ENCODE measurements at places on chromosomes 12 and 14.

- DNase-seq = no peak
Measured at GRCh38 chr12:54870617-54871016, 16.3 kb downstream of the MUCL1 start.

DNA sequence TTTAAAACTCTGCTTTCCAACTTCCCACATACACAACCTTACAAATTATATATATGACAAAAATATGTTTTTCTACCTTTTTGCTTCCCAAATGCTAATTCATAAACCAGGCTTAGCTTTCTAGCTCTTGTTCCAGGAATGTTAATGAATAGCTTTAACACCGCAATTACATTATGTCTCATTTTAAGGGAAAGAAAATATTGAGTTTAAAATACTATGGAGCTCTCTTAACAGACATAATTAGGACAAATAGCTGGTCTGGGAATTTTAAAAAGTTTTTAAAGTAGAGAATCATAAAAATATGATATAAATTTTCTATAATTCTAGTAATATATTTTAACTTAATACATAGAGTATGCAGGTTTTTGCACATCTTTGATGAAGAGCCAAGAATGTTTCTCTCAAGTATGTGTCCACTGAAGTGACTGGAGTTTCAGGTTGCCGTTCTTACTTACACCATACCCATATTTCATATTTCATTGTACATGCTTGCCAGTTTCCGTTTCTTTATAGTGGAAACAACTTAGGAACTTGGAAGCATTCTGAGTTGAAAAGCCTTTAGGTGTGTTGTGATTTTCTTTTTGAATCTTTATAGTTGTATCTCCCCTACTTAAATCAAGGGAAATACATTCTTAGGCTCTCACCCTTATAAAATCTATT lies 90.6 kb upstream of the SLCO1C1 start:
- DNase-seq = no peak

GRCh38 chr12:18323159-18323558 lies 61.8 kb downstream of the PIK3C2G start:
- DNase-seq = no peak

GRCh38 chr12:108712925-108713203 lies 18.5 kb downstream of the CORO1C start:
- DNase-seq = no peak

DNA sequence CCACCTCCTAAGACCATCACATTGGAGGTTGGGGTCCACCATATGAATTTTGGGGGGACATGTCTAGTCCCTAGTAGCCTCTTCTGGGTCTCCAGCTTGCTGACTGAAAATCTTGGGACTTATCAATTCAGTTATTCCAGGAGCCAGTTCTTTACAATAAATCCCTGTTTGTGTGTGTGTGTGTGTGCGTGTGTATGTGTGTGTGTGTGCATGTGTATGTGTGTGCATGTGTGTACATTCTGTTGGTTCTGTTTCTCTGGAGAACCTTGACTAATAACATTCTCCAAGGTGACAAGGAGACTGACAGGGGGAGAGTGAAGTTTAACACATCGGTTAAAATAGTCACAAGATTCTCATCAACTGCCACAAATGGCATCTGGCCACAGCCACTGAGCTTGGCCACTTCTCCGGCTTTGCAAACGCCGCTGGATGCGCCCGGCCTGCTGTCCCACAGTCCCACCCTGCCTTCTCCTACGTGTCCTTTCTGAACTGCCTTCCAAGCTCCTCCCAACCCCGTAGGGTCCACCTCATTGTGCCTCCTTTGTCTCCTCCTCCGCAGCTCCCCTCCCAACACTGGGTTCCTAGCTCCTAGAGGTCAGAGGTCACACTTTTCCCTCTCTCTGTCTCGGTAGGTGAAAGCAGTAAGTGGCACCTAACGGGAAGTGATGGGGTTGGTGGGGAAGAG lies 88.1 kb upstream of the DIO3 start:
- peak; percentile 39 for DNase-seq

- DNase-seq = no peak
Measured at GRCh38 chr12:26149968-26150500, 25.2 kb upstream of the BHLHE41 start.

DNA sequence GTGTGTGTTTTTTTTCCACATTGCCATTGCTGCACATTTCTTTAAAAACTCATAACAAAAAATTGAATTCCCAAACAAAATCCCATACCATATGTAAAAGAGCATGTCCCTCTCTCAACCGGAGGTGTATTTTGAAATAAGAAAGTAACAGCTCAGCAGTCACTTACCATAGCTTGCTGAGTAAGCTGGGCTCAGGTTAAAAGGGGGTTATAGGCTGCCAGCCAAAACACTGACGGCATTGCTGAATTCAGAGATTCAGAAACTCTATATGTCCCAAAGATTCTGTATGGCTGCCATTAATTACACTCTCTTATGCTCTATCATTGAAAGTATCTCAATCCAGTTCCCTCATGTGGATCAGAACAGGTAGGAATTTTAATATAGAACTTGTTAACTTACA lies 276.0 kb downstream of the FOXG1 start:
- DNase-seq = no peak

GRCh38 chr12:65355461-65355860 lies 77.0 kb downstream of the MSRB3 start:
- no peak for DNase-seq

DNA sequence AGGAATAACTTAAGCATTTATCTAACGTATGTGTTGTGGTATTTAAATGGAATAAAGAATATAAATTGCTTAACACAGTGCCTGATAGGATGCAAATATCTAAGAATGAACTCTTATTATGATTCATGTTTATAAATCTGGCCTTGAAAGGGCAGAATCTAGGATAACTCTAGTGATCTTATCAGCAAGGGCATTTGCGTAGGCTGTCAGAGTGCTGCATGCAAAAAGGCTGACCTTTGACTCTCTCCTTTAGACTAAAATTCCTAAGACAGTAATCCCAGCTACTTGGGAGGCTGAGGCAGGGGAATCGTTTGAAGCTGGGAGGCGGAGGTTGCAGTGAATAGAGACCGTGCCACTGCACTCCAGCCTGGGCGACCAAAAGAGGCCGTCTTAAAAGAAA lies 31.3 kb upstream of the ANP32D start:
- DNase-seq = no peak

DNA sequence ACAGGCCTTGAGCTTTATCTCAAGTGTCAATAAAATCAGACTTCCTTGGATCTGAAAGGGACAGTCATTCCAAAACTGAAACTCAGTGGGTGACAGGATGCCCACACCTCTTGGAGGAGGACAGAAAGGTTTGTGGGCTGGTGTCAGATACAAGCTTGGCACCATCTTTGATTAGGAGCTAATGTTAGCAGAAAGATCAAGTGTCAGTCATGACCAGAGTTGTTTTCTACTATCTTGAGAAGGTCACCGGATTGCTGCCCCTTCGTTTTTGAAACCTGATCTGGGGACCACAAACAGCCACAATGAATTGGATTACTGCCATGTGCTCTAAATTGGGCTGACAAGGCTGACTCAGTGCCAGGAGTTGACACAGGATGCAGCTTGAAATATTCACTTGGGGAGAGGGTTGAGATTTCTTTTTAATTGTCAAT lies 88.3 kb downstream of the OTOGL start:
- no peak for DNase-seq

DNA sequence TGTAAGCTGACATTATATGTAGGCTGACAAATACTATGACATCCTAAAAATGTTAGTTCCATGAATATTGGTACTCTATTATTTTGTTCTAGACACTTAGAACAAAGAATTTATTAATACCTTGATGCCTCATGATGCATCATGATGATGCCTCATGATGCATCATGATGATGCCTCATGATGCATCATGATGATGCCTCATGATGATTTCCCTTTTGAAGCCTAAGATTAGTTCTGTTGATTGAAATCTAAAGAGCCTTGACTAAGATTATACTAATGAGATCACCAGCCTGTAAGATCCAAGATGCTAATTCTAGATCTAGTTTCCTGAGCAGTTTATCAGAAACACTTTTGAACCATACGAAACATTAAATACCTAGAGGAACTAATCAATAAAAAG lies 4.6 kb upstream of the CEP128 start:
- DNase-seq = no peak

DNA sequence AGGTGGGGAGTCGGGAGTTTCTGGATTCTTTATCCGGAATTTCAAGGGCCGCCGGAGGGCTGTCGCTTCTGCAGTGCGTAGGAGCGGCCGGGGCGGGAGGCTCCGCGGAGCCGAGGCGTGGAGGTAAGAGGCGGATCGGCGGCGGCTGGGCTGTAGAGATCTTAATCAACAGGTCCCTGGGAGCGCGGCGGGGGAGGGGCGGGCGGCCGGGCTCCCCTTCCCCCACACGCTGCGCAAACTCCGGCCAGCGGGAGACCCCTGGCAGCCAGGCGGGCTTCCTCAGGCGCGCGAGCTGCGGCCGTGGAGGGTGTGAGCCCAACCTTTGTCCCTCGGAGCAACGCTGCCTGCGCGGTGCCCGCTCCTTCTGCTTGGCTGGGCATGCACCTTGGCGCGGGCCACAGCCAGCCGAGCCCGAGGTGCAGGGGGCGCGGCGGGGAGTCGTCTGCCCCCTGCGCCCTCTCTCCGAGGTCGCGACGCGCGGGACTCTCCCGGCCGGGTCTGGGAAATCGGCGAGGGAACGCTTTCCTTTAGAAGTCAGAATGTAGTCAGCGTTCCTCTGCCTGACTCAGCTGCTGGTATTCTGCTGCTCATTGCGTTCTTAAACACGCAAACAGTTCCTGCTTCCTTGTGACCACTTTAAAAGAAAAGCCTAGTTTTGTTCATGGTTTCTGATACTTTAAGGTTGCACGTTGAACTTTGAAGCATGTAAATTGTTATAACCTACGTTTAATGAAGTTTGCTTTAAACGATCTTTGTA lies at the start of gene PALS1:
Gene PALS1 (plus strand): TSS at position 25 of the 757 bp plus-strand sequence. CDS start 37,736 bp downstream, outside the sequence.
- no peak for DNase-seq

DNA sequence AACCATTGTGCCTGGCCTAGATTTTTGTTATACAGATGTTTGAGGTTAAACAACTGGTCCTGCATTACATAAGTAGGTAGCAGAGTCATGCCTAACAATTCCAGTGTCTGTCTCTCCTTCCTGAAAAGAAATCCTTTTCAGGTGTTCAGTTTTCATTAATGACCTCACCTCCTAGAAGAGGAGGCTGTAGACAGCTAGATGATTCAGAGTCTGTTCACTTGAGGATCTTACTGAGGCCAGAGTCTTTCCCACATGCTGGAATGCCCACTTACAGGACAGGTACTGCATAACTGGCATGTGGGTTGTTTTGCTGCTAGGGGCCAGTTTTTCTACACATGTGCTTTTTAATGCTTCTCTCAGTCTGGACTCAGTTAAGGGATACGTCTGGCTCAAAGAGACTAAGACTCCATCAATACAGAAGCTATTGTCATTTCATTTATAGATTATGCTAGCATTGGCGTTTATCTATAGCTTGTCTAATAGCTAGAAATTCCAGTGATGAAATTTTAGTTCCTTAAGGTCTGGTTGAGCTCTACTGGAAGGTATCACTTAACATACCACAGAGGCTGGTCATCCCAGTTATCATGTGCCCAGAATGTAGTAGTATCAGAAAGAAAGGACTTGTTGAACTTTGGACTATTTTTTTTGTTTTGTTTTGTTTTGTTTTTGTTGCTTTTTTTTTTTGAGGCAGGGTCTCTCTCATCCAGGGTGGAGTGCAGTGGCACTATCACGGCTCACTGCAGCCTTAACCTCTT lies 206.4 kb downstream of the ERC1 start:
- DNase-seq = no peak

GRCh38 chr12:69497308-69498026 lies 27.3 kb downstream of the FRS2 start:
- DNase-seq = no peak

DNA sequence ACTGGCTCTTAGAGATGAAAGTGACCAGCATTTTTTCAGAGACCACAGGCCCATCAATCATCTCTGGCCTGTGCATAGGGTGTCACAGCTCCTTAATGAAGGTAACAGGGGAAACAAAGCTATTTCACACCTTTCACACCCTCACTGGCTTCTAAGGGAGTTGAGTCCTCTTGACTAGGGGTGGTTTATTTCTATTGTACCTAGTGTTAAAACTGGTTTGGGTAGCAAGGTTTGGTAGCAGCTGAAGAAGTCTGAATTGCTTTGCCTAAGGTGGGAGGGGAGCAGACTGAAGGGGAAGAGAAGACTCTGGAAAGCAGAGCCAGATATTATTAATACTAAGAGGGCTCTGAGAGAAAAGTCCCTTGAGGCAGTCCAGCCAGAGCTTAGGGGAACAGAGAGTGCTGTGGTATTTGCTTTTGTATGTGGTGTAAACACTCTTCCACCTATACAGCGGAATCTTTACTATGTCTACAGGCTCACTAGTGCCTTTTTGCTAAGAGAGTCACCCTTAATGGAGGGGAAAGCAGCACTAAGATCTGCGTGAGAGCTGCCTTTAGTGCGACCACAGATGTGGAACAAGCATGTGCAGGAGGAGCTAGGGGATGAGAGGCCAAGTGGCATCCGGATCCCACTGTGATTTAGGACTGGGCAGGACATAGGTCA lies 95.8 kb downstream of the STXBP6 start:
- no peak for DNase-seq

DNA sequence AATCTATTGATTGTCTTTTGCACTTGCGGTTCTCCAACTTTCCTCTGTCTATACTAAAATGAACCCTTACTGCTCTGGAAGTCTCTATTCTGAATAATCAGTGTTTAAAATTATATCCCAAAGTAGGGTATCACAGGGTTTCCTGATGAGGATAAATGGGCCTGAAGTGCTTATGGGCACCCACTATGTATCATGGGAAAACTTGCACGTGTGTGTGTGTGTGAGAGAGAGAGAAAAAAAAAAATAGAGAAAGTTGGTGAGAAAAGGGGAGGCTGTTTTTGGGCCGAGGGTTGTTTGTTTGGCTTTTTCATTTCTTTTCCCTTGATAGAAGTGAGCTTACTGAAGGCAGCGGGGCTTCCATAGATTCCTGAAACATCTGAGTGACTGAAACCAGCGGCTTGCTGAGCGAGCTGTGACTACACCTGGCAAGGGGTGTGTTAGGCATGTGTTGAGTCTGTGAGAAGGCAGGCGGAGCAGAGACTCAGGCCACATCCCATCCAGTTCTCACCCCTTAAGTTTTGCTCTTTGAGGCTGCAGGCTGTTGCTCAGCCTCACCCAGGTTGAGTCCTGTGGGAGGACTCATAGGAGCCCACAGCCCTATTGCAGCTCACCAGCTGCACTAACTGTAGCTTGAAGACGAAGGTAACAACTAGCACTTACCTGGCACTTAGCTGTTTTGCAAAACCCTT lies 17.2 kb downstream of the PPFIBP1 start:
- no peak for DNase-seq

GRCh38 chr12:102851246-102851645 lies 65.8 kb downstream of the PAH start:
- DNase-seq = no peak

- no peak for DNase-seq
Measured at GRCh38 chr14:32078023-32078857, 1.1 kb downstream of the ARHGAP5 start.

- no peak for DNase-seq
Measured at GRCh38 chr14:96145116-96145864, 59.3 kb upstream of the BDKRB2 start.

- no peak for DNase-seq
Measured at GRCh38 chr12:5192726-5193125, 149.0 kb downstream of the KCNA5 start.

Measured in type B pancreatic cell (in vitro differentiated cells).